ENCODE measurements at places on chromosomes 2 and 18. TPM values are rescaled to one million over a fixed set of nuclear protein-coding genes. Genes with fewer than 3 reads are reported as not detected.

- no peak for DNase-seq
Measured at GRCh38 chr18:75293591-75293990, 83.0 kb downstream of the TSHZ1 start.

The POTEC gene
- not detected for total RNA-seq

- peak; percentile 23 for DNase-seq
Measured at GRCh38 chr18:32093102-32093511, 1.4 kb downstream of the RNF138 start.

GRCh38 chr2:22279541-22279940, 1105.4 kb upstream of the KLHL29 start:
- DNase-seq = no peak

GRCh38 chr2:28989973-28990372, 8.9 kb downstream of the TOGARAM2 start:
- DNase-seq = no peak

DNA sequence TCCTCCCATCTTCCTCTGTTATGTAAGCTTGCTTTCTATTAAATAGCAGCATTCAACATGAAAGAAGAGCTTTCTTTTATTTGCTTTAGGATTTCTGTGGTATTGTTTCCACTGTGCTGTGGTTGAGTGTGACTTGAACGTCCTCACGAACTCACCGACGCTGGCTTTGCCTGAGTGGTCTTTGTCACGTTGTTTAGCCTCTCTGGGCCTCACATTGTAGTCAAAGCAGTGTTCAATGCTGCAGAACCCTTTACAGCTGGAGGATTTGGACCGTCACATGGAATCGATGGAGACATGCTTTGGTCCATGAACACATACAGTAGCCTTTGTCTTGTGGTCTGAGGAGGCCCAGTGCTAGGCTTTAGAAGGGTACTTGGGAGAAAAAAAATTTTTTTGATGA, 66.3 kb downstream of the TANC1 start:
- no peak for DNase-seq

DNA sequence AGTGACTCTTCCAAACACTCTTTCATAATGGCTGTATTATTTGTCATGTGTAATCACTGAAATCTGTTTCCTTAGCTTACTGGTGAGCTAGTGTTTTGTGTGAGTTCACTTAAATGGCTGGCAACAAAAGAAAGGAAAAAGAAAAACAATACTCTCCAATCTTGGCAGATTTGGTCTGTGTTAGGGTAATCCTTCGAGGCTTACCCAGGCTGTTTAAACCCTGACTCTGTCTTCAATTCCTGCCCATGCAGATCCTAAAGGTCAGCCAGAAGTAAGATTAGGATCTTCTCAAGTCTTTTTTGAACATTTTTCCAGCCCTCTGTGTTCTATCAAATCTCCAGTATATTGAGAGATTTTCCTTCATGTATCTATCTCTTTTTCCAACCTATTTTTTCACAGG, 85.3 kb downstream of the CCDC178 start:
- DNase-seq = no peak

DNA sequence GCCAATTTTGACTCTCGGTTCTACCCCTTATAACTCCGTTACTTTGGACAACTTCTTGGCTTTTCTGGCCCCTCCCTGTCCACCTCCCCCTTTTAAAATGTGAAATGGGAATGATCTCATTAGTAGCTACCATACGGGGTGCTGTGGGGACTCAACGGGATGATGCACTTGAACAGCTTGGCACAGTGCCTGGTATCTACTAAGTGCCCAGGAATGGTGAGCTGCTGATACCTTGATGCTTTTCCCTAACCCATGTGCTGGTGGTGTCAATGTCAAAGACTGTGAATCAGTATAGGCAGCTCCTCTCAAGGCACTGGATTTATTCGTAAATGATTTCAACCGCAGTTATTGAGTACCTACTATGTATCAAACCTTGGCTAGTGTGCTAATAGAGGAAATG, 204.2 kb downstream of the LOXHD1 start:
- DNase-seq = no peak

The EGR4 gene
- 0.17 TPM for total RNA-seq

DNA sequence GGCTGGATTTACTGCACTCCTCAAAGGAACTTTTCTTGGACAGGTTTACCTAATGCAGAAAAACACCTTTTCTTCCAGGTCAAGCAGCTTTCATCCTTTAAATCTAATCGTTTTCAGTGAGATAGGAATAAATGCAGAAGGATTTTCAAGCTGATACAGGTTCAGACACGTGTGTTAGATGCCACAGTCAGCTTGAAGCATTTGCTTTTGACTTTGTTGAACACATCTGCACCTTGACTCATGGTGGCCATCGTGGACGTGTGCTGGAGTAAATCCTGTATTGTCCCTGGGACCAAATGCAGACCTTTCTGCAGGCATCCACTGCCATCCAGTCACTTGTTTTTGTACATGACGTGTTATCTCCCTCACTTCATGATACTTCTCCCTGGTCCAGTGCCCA, 61.9 kb downstream of the KLHL29 start:
- no peak for DNase-seq

DNA sequence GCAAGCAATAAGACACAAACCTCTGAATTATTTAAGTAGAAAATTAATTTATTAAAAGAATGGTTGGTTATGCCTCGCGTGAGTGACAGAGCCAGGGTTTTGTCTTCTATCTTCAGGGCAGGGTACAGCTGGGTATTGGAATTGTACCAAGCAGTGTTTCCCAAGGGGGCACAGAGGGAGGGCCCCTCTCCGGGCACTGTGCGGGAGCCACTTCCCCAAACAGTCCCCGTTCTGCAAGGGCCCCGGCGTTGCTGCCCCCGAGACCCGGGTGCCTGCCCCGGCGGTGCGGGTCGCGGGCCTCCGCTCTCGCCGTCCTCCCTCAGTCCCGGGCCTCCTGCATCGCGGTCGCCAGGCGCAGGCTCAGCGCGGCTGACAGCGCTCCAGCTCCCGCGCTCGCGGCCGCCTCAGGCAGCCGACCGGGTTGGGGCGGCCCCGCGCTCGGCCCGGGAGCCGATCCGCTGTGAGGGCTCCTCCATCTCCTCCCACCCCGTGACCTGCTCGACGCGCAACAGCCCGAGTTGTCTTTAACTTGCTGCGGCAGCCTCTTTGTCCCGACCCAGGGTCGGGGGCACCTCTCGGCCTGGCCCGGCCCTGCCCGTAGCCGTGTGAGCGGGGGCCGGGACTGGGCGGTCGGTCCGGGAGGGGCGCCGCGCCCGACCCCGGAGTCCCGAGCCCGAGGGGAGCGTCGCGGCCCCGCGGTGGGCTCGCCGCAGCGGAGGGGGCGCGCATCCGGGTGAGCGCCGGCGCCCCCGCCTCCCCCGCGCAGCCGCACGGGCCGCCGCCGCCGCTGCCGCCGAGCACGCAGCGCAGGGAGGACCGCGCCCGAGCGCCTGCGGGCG, 620 bp upstream of the GALNT1 start:
- DNase-seq = peak; percentile 63

- no peak for DNase-seq
Measured at GRCh38 chr2:65528241-65528574, 95.8 kb upstream of the SPRED2 start.

DNA sequence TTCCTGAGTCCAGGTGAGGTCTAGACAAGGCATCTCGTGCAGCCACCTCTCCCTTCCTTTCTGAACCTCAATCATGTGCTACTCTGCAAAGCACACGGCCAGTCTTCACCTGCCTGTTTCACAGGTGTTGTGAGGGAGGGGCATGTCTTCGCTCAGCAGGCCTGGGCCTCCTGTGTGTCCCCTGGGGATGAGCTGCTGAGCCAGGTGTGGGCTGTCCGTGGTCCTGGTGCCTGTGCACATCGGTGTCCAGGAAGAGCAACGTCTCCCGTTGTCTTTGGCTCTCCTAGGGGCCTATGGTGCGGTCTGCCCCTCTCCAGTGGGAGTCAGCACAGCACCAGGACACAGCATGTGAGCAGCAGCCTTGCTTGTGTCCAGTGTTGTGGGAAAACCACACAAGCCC, 16.7 kb downstream of the ARHGEF4 start:
- no peak for DNase-seq

- DNase-seq = no peak
Measured at GRCh38 chr2:205848601-205849000, 166.3 kb downstream of the NRP2 start.

All from CD4-positive, alpha-beta T cell (primary cell).